ENCODE measurements at places on chromosomes 1 and 21.

DNA sequence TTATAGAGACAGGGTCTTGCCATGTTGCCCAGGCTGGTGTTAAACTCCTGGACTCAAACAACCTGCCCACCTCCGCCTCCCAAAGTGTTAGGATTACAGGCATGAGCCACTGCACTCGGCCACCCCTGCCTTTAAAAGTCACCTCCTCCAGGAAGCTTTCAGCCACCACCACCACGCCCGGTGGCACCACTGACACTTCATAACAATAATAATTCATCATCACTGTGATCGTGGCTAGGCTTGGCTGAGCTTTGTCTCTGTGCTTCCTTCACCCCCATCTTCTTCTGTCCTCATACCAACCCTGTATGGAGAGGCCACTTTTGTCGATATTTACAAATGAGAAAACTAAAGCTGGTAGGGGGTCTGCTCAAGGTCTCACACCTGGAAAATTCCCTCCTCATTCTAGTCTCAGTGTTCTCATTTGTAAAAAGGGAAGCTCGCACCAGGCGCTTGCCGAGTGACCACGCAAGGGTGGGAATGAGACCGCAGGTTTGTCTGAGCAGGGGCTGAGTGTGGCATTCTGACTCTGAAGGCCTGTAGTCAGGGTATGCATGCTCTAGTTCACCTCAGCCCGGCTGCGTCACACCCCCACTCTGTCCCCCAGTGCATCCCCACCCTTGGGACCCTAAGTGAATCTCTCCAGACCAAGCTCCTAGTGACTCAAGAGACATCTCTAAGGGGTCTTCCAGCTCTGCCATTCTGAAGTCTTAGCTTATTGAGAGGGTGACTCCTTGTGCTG is 12.9 kb upstream of the EPHA2 start:
- no peak for DNase-seq

GRCh38 chr1:246875041-246876026 is 56.4 kb downstream of the AHCTF1 start:
- DNase-seq: no peak

DNA sequence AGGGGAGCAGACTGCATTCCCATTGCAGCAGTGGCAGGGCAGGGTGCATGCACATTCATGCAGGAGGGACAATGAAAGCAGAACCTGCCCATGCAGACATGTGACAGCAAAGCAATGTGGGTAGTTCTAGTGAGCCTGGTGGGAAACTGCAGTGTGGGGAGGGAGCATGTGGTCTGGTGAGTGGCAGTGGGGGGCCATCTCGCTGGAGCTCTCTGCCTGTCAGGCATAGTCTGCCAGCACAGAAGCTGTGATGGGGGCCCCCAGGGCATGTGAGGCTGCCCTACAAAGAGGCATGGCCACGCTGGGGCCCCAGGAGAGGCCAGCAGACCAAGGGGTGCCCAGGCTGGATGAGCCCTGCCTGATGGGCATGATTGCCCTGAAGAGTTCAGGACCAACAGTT is 579.7 kb downstream of the PTPRC start:
- DNase-seq: no peak

- peak; percentile 49 for DNase-seq
These were observed 28.3 kb upstream of the PCBP3 start for GRCh38 chr21:45615145-45615711.

DNA sequence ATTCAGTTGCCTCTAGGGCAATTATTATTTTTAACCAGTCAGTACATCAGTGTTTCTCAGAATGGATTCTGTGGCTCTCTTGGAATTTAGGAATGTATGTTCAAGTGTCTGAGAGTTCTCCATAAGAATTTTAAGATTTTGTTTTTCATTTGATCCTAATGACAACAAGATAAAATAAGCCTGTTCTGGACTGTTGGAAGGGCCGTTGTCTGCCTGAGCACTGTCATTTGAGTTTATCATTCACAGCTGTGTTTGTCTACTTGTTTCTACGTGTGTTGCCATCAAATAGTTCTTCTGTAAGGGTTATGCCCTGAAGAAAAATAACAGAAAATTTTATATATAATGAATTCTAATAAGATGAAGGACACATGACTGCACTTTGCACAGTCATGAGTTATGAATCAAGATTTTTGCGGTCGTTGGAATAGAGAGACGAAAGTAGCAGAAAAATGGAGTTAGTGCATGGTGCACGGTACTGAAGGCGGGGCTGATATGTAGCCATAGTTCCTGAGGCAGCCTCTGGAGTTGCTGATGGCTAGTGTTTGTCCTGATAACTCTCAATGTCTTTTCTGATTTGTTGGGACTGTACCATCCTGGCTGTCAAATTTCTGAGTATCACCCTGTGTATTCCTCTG is 92.5 kb downstream of the NOS1AP start:
- DNase-seq: no peak
